ENCODE measurements at places on chromosomes 2 and 18.

DNA sequence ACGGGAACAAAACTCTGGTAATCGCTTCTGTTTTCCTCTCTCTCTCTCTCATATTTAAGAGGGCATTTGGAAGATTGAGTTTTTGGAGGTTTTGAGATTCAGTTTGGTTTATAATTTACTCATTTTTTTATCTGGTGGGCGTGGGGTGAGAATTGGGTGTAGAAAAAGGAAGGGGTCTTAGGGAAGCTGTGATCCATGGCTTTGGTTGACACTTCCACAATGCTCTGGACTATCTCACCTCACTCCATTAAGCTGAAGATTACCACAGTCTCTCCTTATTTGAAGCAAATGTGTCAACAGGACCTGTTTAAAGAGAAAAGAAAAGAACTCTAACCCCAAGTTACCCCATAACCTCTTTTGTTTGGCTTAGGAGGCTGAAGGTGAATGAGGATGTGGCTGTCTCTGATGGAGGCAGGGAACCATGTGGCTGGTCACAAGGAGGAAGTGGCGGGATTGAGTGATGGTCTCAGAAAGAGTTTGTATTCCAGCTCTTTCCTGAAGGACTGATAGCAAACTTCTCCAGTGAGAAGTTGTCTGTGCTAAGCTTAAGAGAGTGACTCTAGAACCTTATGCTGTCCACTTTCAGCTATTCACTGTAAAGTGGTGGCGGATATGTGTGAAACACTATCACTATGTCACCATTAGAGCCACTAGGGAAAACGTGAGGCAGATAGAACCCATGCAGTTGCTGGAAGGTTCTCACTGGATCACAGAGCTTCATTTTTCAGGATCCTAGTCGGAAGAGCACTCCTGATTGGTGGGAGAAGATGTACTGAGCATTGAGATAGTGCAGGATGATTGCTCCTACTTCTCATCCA lies 934 bp downstream of the ZNF804A start:
- DNase-seq: peak; percentile 56

- DNase-seq: peak; percentile 28
Measured at GRCh38 chr2:2564300-2565078, 233.4 kb upstream of the MYT1L start.

DNA sequence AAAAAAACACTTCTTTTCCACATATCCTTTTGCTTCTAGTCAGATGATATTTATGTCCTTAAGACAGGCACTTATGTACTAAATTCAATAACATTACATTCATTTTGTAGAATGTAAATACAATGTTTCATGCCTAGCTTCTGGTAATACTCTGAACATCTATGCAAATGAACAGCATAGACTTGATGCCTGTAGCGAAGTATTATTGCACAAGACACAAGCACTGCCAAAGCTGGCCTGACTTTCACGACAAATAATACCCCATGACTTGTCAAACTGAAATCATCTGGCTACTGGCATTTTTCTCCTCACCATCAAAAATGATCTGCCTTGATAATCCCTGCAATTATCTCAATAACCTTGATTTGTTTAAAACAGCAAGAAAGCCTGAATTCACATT lies 101.3 kb downstream of the L3MBTL4 start:
- no peak for DNase-seq

- DNase-seq: no peak
Measured at GRCh38 chr2:138433995-138434951, 67.3 kb upstream of the SPOPL start.

DNA sequence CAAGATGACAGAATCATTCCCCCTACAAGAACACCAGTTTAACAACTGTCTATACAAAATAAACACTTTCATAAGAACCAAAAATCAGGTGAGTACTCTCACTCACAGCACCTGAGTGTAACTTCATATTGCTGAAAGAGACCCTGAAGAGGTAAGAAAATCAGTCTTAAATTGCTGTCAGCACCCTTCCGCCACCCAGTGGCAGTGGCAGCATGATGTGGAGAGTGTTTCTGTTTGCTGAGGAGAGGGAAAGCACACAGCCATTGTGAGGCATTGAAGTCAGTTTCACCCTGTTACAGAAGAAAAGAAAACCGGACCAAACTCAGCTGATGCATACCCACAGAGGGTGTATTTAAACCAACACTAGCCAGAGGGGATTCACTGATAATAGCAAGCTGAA lies 1240.8 kb upstream of the CRIM1 start:
- no peak for DNase-seq

- no peak for DNase-seq
Measured at GRCh38 chr2:167404627-167405284, 516.5 kb downstream of the XIRP2 start.

DNA sequence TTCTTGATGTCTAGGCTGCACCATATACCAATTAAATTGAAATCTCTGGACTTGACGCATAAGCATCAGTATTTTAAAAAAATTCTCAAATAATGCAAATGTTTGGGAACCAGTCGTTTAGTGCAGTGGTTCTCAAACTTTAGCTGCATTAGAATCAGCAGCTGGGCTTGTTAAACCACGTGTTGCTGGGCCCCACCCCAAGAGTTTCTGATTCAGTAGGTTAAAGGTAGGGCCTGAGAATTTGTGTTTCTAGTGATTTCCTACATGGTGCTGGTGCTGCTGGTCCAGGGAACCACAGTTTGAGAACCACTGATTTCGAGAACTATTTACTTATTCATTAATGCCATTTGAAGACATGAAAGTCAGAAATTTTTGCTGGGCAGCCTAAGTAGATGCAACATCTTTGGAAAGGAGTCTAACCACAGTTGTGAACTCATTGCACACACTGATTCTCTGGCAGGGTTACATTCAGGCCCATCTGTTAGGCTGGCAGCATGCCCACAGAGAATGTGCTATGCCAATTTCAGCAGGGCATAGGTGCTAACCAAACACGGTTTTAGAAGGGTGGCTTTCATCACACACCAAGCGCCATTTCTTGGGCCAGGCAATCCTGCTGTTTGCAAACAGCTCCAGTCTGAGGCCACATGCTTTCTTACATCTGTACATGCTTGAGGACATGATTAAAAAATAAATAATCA lies 26.4 kb upstream of the ATP5MC3 start:
- DNase-seq: no peak

- no peak for DNase-seq
Measured at GRCh38 chr2:176484838-176485237, 215.6 kb downstream of the MTX2 start.

DNA sequence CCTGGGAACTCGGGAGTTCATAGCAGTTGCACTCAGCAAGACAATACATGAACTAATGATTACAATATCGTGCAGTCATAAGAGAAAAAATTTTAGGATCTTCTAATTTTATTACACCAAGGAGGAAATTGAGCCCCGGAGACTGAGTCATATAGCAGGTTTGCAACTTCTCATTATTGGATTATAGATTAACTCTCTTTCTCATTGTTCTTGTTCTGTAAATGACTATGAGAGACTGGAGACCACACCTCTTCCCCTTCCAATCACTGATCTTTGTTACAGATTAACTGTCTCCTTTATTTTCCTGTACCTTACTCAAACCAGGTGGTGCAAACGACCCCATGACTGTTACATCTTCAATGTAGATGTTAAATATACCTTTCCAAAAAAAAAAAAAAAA lies 435.8 kb upstream of the DDX18 start:
- DNase-seq: no peak

GRCh38 chr2:13474538-13474937 lies 757.8 kb downstream of the TRIB2 start:
- no peak for DNase-seq

GRCh38 chr2:129877289-129877741 lies 102.2 kb upstream of the RAB6C start:
- peak; percentile 69 for DNase-seq

DNA sequence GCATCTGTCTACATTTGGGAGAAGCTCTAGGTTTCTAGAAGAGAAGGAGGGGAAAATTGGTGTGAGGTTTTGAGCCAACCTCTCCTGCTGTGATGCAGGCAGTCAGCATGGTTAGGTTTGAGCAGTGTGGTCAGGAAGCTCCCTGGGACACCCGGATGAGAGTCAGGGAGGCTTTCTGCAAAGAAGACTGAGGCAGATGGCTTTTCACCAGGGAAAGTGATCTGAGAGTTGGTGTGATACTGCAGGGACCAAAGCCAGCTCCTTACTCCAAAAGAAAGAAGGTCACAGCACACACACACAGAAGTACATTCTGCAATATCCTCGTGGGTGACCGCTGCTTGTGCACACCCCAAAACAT lies 75.8 kb upstream of the BCL11A start:
- DNase-seq: no peak

- DNase-seq: no peak
Measured at GRCh38 chr2:72117029-72117428, 30.6 kb downstream of the CYP26B1 start.

- no peak for DNase-seq
Measured at GRCh38 chr18:67875060-67875459, 358.5 kb upstream of the DSEL start.

DNA sequence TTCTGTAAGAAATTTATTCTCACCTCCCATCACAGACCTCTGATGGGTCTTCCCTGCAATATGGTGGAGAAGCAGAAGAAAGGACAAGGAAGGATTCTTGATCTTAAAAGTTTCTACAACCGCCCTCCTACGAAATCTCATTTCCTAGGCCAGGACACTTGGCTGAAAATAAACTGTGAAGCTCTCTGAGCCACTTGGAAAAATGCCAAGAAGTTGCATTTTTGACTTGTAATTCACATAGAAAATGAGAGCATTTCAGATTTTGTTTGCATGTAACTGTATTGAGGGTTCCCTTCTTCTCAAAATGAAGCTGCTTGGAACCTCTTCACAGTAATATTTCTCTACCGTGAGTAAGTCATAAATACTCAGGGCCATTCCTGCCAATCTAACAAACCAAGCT lies 458.3 kb upstream of the SLC14A2 start:
- DNase-seq: no peak

DNA sequence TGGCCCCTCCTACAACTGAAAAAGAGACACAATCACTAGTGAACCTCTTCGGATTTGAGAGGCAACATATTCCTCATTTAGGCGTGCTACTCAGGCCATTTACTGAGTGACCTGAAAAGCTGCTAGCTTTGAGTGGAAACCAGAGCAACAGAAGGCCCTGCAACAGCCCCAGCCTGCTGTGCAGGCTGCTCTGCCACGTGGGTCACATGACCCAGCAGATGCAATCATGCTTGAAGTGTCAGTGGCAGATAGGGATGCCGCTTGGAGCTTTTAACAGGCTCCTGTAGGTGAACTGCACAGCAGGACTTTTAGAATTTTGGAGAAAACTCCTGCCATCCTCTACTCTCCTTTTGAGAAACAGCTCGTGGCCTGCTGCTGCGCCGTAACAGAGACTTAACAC lies 578.6 kb upstream of the RAB6C start:
- DNase-seq: peak; percentile 30

GRCh38 chr18:60066219-60066975 lies 166.6 kb downstream of the PMAIP1 start:
- DNase-seq: no peak

DNA sequence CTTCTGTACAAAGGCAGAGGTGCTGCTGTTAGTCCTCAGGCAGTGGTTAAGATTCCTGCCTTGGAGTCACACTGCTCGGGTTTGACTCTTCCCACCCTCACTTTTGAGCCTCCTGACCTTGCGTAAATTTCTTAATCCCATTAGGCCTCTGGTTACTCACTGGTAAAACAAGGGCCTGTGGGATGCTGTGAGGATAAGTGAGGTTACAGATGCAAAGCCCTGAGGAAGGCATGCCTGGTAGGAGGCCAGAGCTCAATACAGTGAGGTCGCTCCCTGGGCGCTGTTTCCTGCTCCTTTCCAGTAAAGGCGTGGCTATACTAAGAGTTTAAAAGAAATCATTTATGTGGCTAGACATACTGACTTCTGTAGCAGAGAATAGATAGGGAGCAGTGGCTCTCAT lies 127.5 kb upstream of the TMEM200C start:
- no peak for DNase-seq

- DNase-seq: no peak
Measured at GRCh38 chr2:100104718-100105677, 37.4 kb downstream of the AFF3 start.

GRCh38 chr18:67964462-67964861 lies 447.9 kb upstream of the DSEL start:
- no peak for DNase-seq

- no peak for DNase-seq
Measured at GRCh38 chr2:16106619-16107018, 166.3 kb downstream of the MYCN start.

DNA sequence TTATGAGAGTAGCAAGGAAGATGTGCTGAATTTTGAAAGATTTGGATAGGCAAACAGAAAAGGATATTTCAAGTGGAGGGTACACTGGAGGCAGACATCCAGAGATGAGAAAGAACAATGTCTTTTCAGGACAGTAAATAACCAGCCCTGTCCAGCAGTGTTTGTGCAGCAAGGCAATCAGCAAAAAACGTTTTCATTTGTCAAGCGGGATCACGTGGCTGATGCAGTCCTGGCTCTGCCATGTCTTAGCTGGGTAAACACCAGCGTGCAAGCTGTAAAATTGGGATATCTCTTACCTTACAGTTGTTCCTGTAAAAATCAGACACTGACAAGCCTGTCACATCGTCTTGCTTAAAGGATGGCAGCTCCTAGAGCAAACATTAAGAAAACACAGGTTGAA lies 67.8 kb downstream of the CWC22 start:
- DNase-seq: no peak

DNA sequence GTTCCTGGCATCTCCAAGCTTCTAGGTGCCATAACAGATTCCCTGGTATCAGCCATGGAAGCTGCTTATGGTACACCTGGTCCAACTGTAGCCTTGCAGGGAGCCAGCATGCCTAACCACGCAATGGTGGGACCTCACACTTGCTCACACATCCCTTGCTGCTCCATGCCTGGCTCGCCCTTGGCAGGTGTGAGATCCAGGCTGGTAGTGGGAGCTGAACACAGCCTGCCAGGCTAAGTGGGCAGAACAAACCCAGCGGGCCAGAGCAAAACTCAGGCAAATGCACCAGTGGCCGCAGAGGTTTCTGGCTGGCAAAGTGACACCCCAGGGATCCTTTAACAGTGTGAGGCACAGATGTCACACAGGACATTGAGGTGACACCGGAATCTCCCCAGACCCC lies 185.8 kb downstream of the NDUFA10 start:
- DNase-seq: no peak

DNA sequence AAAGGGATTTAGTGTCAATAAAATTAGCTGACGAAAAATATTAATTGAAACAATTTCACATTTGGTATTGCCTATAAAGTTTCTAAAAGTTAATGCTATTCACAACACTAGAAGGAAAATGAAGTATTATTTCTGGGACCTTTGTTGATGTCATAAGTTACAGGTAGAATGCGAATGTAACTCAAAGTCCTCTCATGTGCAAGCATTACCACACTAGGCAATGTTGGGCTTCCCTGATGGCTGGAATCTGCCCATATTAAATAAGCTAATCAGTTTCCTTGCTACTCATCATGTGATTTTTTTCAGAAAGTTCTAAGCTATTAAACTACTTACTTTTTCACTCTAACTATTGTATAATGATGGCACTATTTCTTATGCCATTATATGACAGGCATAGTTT lies 44.6 kb downstream of the COBLL1 start:
- DNase-seq: no peak

DNA sequence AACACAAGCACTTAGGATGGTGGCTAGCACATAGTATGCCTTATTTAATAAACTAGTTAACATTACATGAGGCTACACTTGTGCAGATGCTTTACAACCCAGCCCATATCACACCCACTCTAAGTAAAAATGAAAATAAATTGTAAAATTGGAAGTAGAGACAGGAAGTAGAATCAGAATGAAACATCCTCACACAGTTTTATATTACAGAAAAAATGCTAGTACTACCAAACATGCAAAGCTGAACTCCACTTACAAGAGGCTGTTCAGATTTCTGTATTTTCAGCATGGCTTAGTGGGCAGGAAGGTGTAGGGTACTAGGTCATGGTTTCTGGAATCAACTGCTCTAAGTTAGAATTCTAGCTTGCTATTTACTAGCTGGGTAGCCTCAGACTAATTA lies 18.2 kb upstream of the CRIM1 start:
- no peak for DNase-seq
